ENCODE measurements at places on chromosomes 7 and 10. TPM values are rescaled to one million over a fixed set of nuclear protein-coding genes. Genes with fewer than 3 reads are reported as not detected.

Gene WDR86
- total RNA-seq = 0.26 TPM

Gene POLR2J2
- 0.23 TPM for total RNA-seq

Gene MYPN
- total RNA-seq = 2.0 TPM

Gene NOS3
- total RNA-seq = 0.44 TPM

Gene EMX2
- not detected for total RNA-seq

Gene FAM237B
- total RNA-seq = 0.04 TPM

Gene ADIRF
- not detected for total RNA-seq

Gene SYCE1
- not detected for total RNA-seq

Gene TMEM72
- total RNA-seq = not detected

Gene RNF32
- total RNA-seq = 0.70 TPM

Gene SLIT1
- 0.06 TPM for total RNA-seq

Gene KLLN
- total RNA-seq = 0.68 TPM
